ENCODE measurements at places on chromosomes 7 and 10.
A peak's percentile ranks its signal among the peaks of the same experiment; 100 is the strongest.

GRCh38 chr10:44516891-44517290 lies 132.0 kb upstream of the CXCL12 start:
- DNase-seq = no peak

GRCh38 chr10:5441106-5441505 lies 28.7 kb downstream of the NET1 start:
- DNase-seq = no peak

GRCh38 chr7:136919820-136920219 lies 51.4 kb downstream of the CHRM2 start:
- DNase-seq = peak; percentile 50

GRCh38 chr7:32250471-32251260 lies 180.5 kb upstream of the PDE1C start:
- DNase-seq = no peak

DNA sequence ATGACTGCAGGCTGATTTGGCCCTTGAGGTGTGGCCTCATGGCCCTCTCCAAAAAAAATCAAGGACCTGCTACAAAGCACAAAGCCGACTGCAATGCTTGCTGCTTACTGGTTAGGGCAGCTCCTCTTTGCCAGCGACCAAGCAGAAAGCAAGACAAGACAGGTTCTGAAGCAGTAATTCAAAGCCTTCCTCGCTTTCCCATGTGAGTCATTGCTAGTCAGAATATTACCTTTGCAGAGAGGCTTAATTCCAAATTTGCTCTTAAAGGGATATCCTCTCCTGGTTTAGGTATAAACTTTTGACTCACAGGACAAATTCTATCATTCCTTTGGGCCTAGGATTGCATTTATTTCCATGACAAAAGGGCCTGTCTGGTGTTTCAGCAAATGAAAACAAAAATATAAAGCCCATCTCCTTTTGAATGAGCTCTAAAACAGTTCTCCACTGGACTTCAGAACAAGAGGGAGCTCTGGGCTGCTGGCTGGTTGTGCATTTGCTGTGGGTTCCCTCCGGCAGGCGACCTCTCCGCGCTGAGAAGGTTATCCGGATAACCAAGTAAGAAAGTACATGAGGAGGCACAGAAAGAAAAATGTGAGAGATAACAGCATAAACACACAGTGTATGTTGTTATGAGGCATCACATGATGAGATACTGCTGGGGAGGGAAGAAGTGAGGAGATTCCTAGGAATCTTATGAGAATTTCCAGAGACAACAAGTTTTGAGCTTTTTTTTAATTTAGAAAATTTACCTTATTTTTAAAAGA lies 90.8 kb downstream of the EGFR start:
- DNase-seq = peak; percentile 67

- no peak for DNase-seq
Observed at GRCh38 chr10:95785317-95785716, 29.4 kb downstream of the ENTPD1 start.

GRCh38 chr10:42781893-42782445 lies 626 bp upstream of the BMS1 start:
- DNase-seq = no peak

- peak; percentile 26 for DNase-seq
Observed at GRCh38 chr7:118169146-118169545, 14.8 kb upstream of the LSM8 start.

- no peak for DNase-seq
Observed at GRCh38 chr7:42012786-42013360, 224.1 kb downstream of the GLI3 start.

DNA sequence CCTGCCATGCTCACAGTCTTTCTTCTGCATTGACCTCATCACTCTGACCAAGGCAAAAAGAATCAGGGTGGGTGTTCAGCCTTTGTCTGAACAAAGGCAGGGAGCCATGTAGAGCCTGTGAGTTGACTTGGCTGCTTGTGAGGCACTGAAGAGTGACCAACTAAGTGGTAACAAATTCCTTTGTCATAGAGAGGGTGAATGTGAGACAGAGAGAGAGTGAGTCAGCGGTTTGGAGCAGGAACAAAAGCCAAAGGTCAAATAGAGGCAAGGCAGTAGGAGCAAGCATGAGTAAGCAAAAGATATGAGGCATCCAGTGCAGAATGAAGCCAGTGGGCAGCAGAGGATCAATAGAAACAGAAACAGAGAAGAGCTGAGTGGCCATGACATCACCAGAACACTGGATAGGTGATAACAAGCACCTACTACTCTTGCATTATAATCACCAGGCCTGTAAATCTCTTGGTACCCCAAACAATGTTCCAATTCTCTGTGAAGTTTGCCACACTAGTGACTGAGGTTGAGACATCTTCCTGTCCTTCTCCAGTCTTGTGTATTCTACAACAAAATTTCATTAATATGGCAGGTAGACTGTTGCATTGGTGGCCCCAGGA lies 116.2 kb upstream of the LAMB4 start:
- peak; percentile 90 for DNase-seq

GRCh38 chr10:86710987-86711512 lies 42.7 kb downstream of the LDB3 start:
- peak; percentile 91 for DNase-seq

GRCh38 chr7:128660596-128660995 lies 11.5 kb upstream of the GARIN1A start:
- no peak for DNase-seq

- DNase-seq = peak; percentile 24
Observed at GRCh38 chr7:41567031-41567730, 135.7 kb downstream of the INHBA start.

- no peak for DNase-seq
Observed at GRCh38 chr10:129965959-129966358, 1.9 kb upstream of the EBF3 start.

- no peak for DNase-seq
Observed at GRCh38 chr10:23337616-23338015, 7.0 kb downstream of the C10orf67 start.

DNA sequence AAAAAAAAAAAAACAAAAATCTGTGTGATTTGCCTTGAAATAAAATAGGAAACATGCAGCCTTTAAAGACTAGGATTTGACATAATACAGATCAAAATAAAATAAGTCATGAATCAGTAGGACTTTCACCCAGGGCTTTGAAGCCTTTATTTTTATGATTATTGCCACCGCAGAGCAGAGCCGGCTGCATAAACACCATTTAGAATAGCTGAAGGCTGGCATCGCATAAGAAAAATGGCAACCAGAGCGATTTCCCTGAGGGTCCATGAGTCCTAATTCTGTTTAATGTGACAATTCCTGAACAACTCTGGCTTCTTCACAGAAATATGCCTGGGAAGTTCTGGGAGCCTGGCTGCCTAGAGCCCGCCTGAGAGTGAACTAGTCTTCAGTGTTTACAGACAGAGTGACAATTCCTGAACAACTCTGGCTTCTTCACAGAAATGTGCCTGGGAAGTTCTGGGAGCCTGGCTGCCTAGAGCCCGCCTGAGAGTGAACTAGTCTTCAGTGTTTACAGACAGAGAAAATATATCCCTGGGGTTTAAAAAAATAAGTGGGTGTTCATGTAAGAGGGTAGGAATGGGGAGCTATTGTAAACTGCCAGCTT lies 112.0 kb downstream of the EEPD1 start:
- DNase-seq = no peak

DNA sequence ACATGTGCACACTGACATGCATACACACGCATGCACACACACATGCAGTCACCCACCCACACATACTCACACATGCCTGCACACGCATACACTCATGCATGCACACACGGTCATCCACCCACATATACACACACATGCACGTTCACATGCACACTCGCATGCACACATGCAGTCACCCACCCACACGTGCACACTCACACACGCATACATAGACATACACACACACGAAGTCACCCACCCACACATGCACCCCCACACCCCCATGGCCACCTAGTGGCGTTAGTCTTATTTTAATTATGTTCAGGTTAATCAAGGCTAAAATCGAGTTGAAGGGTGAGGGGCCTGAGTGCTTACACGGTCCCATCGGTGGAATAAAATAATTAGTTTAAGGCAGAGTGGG lies 96.8 kb downstream of the DNAJB6 start:
- no peak for DNase-seq

DNA sequence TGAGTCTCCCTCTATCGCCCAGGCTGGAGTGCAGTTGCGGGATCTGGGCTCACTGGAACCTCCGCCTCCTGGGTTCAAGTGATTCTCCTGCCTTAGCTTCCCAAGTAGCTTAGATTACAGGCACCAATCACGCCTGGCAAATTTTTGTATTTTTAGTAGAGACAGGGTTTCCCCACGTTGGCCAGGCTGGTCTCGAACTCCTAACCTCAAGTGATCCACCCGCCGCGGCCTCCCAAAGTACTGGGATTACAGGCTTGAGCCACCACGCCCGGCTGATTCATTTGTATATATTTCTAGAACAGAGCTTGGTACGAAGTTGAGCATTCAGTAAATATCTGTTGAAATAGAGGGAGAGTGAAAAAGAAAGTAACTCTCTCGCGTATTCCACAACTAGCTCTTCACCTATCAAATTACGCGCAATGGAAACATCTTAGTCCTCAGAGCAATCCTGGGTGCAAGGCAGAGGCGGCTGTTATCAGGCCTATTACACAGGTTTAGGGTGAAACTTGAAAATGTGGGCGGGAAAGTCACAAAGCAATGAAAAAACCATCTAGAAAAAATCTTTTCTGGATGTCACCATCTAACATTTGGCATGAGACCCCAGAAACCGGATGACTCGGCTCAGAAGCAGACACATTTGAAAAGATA lies 707 bp upstream of the GHITM start:
- DNase-seq = peak; percentile 68

DNA sequence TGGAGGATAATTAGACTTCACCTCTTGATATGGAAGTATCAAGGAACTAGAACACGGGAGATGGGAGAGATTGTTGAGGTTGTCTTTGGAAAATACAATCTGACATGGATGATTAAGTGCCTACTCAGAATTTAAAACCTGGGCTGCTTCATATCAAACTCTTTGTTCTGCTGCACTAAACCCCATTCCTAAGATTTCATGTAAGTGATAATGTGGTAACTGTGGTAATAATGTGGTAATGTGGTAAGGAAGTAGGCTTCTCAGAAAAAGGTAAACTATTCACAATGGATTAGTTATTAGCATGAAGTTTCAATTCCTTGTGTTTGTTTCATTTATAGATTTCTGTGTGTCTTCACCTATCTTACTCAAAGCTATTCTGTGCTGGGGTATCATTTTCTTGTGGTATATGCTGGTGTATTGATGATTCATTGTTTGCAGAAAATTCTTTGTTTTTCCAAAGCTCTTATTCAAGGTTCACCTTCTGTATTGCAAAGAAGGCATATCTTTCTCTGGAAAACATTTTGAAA lies 129.9 kb upstream of the TAC1 start:
- DNase-seq = no peak

- peak; percentile 20 for DNase-seq
Observed at GRCh38 chr7:28347475-28348318, 64.6 kb upstream of the CREB5 start.

DNA sequence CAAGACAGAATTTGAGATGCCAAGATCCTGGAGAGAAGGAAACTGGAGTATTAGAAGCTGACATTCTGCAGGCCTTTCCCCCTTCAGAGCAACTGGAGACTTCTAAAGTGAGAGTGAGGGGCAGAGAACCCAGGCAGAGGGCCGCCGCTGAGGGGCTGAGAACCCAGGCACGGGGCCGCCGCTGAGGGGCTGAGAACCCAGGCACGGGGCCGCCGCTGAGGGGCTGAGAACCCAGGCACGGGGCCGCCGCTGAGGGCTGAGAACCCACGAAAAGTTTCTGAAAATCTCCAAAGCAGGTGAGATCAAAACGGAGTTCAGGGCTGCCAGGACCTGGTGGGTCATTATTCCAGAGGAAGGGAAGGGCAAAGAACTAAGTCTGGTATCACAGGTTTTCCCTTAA lies 126.2 kb downstream of the DLG5 start:
- no peak for DNase-seq

- no peak for DNase-seq
Observed at GRCh38 chr10:50251394-50251793, at the start of gene ASAH2. Gene ASAH2, minus strand, starts transcription at chr10:50251516. Its CDS starts 2,906 bp downstream, at chr10:50248610.

DNA sequence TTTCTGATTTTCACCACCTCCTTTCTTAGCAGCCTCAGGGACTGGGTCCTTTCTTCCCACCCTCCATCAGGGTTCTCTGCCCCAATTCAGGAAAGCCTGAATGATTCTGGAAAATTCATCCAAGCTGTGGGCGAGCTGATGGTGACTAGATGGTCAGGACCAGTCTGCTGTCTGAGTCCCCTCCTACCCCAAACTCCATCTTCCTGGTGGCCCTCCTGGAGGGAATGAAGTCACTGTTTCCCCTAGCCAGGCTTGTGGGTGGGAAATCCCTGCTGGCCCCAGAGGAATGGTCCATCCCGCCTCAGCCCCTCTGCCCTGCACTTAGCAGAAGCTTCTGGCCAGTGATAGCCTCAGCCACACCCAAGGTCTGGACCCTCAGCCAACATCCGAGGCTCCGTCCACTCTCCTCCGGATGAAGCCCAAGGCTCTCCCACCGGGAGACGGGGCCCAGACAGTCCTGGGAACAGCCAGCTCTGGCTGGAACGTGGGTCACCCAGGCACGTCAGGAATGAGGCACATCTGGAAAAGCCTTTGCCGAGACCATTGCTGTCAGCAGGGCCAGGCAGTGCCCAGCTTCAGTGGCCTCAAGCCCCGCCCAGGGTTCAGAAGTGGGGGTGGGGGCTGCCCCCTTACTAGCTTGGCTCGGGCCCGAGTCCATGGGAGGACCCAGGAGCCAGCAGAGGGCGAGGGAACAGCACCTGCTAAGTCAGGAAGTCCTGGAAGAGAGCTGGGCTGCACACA lies 4.0 kb upstream of the AQP1 start:
- no peak for DNase-seq

- no peak for DNase-seq
Observed at GRCh38 chr10:51861731-51862130, 162.3 kb upstream of the CSTF2T start.

GRCh38 chr7:1121886-1122831 lies 34.2 kb downstream of the GPER1 start:
- DNase-seq = no peak

GRCh38 chr10:124092250-124092859 lies 1.0 kb downstream of the CHST15 start:
- peak; percentile 43 for DNase-seq

GRCh38 chr10:76150139-76150875 lies 718.9 kb downstream of the LRMDA start:
- DNase-seq = no peak

DNA sequence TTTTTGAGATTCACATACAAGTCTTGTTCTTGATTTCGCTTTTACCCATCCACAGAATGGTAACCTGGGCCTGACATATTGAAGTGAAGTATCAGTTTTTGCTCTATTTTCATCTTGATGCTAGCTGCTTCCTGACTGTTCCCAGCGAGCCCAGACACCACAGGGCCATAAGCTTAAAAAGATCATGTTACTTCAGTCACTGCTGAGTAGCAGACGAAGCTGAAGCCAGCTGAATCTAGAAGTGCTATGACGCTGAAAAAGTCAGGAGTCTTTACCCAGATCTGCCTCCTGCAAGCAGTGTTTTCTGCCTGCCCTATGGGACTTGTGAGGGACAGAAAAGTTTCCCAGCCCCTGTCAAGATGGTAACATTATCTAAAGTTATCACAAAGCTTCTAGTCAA lies 2.7 kb upstream of the PRXL2A start:
- DNase-seq = peak; percentile 52
